Adipocyte (in vitro differentiated cells): ENCODE measurements at places on chromosomes 7 and 10.
A peak's percentile ranks its signal among the peaks of the same experiment; 100 is the strongest.

DNA sequence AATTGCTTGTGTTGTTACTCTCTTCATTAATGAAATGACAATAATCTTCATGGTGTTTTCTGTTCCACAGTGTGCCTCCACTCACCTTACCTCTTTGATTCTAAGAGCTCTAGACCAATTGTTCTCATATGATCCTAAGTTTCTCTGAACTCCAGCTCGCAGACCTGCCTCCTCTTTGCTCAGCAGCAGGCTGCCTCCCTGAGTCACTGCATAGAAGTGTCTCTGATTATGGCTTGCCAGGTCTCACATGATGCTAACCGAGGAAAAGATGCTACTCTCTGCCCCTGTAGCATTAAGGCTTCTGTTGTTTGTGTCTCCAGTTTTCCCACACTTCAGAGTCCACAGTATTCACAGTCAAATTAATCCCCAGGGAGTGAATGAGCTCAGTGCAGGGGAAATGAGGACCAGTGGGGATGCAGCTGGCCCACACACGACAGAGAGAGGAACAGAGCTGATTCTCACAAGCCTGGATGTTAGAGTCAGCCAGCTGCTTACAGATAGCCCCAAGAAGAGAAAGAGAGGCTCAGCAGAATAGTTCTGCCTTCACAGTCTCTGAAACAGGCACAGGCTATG is 145.9 kb upstream of the EGR2 start:
- no peak for DNase-seq

DNA sequence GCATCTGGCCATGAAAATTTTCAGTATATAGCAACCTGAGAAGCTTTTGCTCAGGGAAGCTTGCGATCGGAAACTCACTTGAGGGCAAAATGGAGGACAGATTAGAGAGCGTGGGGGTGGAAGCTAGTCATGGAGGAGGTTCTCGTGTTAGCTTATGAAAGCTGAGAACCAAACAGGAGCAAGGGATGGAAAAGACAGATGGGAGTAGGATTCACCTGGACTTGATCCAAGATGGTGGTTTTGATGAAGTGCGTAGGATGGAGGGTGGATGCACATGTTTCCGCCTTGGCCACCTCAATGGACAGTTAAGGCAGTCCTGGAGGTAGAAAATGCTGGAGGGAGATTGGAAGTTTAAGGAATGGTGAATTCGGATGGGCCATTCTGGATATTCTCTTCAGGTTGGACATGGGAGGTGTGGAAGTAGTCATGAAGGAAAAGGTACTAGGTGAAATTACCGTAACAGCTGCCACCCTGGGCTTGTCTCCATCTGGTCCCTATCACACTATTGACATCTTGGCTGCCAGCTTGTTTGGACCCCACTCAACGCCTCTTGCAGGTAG is 6.3 kb upstream of the C10orf95 start:
- DNase-seq = no peak

DNA sequence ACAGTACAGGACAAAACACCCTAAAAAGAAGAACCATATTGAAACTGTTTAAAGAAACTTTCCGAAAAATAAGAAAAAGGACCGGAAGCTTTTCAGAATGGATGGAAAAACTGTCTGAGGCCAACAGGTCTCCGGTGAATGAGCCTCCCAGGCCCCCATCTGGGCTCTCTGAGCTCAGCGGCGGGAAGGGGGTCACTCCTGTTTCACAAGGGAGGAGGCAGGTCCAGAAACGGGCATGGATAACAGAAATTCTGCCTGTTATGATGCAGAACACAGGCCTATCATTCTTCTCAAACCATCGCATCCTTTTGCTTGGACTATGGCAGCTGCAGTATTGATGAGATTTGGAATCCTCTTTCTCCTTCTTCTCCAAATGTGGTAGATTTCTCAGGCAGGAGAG is 58.9 kb upstream of the SHH start:
- DNase-seq = no peak

DNA sequence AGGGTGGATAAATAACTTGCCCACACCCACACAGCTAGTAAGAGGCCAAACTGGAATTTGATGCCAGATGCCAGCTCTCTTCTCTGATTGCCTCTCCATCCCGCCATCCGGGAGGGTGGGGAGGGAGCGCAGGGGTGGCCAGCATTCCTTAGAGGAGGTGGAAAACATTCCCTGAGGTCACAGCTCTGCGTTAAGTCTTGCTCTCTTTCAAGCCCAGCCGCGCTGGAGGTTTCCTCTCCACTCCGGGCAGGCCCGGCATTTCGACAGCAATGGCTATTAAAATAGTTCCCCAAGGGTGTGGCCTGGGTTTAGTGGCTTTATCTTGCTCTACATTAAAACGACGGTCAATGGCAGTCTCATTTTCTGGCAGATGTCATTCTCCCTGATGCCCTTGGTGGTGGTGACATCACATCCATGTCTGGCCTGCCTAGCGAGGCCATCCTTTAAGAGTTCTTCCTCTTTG is 16.1 kb upstream of the C10orf71 start:
- DNase-seq = no peak

GRCh38 chr10:119029613-119030420 is at the start of gene NANOS1:
TSS of gene NANOS1 (plus strand) at chr10:119029714. CDS start at chr10:119029802, 88 bp downstream.
- peak; percentile 48 for DNase-seq

DNA sequence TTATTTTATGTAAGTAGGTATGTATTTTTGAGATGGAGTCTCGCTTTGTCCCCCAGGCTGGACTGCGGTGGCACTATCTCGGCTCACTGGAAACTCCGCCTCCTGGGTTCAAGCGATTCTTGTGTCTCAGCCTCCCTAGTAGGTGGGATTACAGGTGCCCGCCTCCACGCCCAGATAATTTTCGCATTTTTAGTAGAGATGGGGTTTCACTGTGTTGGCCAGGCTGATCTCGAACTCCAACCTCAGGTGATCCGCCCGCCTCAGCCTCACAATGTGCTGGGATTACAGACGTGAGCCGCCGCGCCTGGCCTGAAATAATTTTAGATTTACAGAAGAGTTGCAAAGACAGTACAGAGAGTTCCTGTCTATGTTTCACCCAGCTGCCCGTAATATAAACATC is 37.5 kb downstream of the PFKFB3 start:
- no peak for DNase-seq

DNA sequence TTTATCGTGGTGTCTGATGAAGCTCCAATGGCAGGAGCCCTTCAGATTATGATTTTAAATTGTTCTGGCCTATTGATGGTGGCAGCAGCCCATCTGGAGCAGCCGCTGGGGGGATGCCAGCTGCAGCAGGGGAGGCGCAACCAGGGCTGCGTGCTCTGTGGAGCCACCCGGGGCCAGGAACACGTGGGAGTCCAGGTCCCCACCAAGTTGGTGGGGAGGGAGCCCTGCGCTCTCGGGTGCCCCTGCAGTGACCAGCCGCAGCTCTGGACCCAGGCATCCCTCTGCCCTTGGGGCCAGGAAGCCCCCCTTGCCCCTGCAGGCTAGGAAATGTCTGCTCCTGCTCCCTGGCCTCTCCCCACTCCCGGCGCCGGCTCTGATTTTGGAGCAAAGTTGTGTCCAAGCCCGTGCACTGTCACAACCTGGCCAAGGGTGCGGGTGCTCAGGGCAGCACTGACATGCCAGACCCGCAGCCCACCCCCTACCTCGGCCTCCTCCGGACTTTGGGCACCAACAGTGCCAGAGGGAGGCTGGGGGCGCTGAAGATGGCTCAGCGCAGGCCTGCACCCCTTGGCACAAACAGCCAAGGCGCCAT is 147.2 kb upstream of the ADO start:
- DNase-seq = no peak

GRCh38 chr7:28976022-28976421 is 17.9 kb upstream of the TRIL start:
- DNase-seq = no peak

DNA sequence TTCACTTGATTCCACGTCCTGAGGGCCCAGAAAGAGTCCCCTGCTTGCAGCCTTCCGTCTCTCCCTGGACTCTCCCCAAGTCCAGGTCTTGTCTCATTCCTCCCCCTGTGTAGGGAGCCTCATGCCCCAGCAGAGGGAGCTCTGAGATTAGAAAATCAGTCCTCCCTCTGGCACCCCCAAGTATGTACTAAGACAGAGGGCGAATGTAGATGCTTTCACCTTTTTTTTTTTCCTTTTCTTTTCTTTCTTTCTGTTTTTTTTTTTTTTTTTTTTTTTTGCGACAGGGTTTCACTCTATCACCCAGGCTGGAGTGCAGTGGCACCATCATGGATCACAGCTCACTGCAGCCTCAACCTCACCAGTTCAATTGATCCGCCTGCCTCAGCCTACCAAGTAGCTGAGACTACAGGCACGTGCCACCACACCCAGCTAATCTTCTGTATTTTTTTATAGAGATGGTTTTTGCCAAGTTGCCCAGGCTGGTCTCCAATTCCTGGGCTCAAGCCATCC is 10.3 kb downstream of the SFXN3 start:
- DNase-seq = peak; percentile 95

DNA sequence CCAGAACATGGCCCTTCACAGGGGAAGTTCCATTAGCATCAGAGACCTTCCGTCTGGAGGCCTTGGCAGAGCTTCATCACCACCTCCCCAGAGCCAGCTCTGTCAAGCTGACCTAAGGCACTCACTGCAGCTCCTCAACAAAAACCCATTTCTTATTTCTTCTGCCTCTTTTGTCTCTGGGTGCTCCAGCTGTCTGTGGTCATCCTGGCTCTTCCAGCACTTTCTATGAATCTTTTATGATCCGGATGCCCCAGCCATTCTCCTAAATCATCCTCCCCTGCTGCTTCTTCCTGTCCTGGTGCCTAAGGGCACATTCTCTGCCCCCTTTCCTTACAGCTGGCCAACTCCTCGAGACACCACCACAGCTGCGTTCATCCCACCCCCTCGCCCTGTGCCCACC is 171.7 kb upstream of the INSYN2A start:
- no peak for DNase-seq

- no peak for DNase-seq
Observed at GRCh38 chr7:139735466-139735865, 42.3 kb downstream of the HIPK2 start.

- no peak for DNase-seq
Observed at GRCh38 chr10:116715341-116715740, 27.0 kb downstream of the HSPA12A start.

DNA sequence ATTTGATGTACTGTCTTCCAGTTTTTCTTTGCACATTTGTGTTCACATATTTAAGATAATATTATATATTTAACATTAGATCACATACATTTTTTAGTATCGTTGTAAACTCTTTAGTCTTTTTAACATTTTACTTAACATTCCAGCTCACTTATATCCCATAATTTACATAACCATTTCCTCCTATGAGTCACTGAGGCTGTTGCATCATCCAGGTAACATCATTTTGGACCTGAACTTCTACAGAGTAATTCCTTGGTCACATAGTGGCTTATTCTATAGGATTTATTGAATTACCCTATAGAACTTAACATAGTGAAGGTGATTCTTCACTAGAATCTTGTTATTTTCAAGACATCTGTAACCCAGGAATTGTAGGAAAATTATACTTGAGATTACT is 194.4 kb downstream of the POU6F2 start:
- DNase-seq = no peak

DNA sequence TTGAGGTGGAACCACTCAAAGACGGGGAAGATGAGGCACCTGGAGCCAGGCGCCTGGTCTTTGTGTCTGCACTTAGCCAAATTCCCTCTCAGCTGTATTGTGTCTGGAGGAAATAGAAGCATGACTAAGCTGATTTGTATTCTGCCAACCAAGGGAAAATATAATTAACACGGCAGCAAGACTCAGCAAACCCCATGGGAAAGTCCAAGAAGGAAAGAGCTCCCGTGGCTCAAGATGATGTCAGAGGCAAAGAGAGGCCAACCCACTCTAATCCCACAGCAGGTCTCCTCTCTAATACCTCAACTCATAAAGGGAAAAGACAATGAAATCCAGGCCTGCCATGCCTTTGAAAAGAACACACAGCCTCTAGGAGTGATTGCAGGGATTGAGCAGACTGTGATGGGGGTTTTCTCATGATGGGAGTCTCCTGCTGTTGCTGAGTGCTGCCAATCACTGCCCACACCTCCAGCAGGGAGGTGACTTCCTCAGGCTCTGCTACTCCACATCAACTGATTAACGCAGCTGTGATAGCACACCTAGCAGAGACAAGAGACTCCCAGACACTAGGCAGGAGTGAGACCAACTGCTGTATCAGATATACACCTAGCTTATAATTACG is 255.5 kb upstream of the C7orf33 start:
- DNase-seq = peak; percentile 2
